ENCODE measurements at places on chromosomes 3 and 15.

GRCh38 chr3:120596853-120597223, 702 bp downstream of the NDUFB4 start:
- DNase-seq: no peak

GRCh38 chr3:188209740-188210139, 55.8 kb downstream of the LPP start:
- no peak for DNase-seq

DNA sequence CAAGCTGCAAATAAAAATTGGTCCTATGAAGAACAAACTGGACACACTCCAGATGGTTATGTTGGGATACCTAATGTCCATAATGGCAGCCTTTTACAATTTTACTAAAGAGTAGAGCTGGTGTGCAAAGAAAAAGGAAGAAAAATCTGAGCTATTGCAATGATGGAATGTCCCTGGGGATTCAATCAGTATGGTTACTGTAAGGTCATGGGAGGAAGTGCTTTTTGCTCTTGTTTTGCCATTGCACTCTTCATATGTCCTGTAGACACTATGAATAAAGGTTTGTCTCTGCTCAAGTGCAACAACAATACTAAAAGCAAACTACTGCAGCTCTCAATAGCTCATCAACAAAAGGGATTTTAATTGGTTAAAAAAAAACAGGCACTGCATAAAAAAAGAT, 5.4 kb downstream of the PFN2 start:
- no peak for DNase-seq

DNA sequence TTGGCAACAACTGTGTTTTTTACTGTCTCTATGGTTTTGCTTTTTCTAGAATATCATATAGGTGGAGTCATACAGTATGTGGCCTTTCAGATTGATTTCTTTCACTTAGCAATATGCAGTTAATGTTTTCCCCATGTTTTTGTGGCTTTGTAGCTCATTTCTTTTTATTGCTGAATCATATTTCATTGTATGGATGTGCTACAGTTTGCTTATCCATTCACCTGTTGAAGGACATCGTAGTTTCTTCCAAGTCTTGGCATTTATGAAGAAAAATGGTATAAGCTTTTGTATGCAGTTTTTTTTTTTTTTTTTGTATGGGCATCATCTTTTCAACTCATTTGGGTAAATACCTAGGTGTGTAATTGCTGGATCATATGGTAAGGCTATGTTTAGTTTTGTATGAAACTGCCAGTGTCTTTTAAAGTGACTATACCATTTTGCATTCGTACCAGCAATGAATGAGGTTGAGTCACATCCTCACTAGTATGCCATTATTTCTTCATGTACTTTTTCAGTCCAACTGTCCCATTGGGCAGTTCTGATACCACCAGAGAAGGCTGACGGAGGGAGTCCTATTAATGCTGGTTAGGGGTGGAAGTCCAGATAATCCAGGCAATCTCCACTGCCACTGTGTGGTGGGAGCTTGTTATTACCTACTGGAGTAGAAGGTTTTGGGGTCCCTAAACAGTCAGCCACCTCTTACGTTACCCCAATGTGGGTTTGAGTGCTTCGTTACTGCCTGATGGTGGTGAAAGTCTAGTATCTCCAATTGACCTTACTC, 210.5 kb downstream of the DOCK3 start:
- no peak for DNase-seq

GRCh38 chr15:29687204-29687815, 135.0 kb downstream of the TJP1 start:
- DNase-seq: no peak

DNA sequence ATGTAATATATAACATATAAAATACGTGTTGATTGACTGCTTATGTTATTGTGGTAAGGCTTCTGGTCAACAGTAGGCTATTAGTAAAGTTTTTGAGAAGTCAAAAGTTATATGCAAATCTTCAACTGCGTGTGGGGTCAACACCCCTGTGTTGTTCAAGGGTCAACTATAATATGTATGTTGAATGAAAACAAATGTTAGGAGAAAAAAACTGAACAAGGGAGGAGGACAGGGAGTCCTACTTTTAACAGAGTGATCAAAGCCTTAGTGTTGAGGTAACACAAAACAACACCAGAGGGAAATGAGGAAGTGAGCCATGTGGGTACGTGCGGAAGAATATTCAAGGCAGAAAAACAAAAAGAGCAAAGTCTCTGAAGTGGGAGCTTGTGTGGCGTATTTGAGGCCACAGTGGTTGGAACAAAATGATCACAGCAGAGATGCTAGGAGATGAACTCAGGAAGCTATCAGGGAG, 62.5 kb downstream of the SFMBT1 start:
- no peak for DNase-seq

- no peak for DNase-seq
Measured at GRCh38 chr15:48992096-48992495, 28.4 kb upstream of the SHC4 start.

- DNase-seq: no peak
Measured at GRCh38 chr3:168647582-168647981, 551.9 kb upstream of the GOLIM4 start.

- DNase-seq: no peak
Measured at GRCh38 chr3:59300733-59301132, 250.9 kb upstream of the CFAP20DC start.

GRCh38 chr3:195203606-195204005, 67.4 kb downstream of the XXYLT1 start:
- no peak for DNase-seq

- no peak for DNase-seq
Measured at GRCh38 chr3:150296123-150296735, 111.9 kb upstream of the TSC22D2 start.

- DNase-seq: no peak
Measured at GRCh38 chr3:42749753-42750231, 23.3 kb downstream of the CCDC13 start.

GRCh38 chr3:9691636-9692035, 12.0 kb upstream of the CPNE9 start:
- DNase-seq: no peak

DNA sequence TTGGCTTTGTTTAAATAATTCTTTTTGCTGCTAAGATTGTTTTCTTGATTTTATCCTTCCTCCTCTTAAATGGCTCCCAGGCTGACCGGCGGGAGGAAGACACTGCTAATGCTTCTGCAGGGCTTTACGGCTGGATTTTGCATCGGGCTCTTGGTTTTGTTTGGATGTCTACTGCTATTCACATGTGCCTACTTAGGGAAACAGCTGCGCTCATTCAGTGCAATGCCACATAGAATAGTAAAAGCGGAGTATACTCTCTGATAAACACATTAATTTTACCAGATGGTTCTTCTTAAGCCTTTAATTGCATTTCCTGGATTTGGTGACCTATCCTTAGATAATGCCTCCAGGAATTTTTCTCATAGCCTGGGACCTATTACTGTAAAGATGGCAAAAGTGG, 146.6 kb downstream of the THSD4 start:
- no peak for DNase-seq

GRCh38 chr15:72778796-72779195, 4.8 kb downstream of the ADPGK start:
- DNase-seq: no peak
